ENCODE measurements at places on chromosomes 13 and 19. TPM values are rescaled to one million over a fixed set of nuclear protein-coding genes. Genes with fewer than 3 reads are reported as not detected.

GRCh38 chr13:78299832-78300623 is 303.3 kb downstream of the POU4F1 start:
- no peak for DNase-seq

- no peak for DNase-seq
These were observed 7.9 kb downstream of the DBP start for GRCh38 chr19:48629297-48629598.

REEP6 gene
- total RNA-seq = 1.4 TPM

GFY gene
- total RNA-seq = not detected

GRCh38 chr19:48813123-48813913 is 2.5 kb upstream of the BCAT2 start:
- DNase-seq = no peak

KCNN4 gene
- total RNA-seq = 6.3 TPM

- DNase-seq = no peak
These were observed 985 bp upstream of the CLC start for GRCh38 chr19:39738814-39739213.

IZUMO1 gene
- not detected for total RNA-seq
